ENCODE measurements at places on chromosomes 4 and X.

DNA sequence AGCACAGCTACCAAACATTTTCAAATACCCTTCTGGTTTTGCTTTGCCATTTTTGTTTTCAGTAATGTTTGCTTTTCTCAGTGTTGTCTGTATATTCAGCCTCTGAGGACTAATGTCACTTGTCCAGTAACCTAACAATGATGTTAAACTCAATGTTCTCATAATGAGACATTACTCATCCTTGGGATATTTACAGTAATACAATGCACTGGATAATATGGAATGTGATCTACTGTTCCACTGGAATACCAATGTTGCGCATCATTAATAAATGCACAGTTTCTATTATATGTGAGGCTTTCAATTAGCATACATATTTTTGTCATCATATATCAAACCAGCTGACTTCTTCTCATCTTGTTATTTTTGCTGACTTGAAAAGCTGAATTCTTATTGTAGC lies 259.1 kb downstream of the SH2D1A start:
- DNase-seq, result no peak

GRCh38 chr4:37561803-37562207 lies 124.4 kb downstream of the RELL1 start:
- DNase-seq, result no peak

DNA sequence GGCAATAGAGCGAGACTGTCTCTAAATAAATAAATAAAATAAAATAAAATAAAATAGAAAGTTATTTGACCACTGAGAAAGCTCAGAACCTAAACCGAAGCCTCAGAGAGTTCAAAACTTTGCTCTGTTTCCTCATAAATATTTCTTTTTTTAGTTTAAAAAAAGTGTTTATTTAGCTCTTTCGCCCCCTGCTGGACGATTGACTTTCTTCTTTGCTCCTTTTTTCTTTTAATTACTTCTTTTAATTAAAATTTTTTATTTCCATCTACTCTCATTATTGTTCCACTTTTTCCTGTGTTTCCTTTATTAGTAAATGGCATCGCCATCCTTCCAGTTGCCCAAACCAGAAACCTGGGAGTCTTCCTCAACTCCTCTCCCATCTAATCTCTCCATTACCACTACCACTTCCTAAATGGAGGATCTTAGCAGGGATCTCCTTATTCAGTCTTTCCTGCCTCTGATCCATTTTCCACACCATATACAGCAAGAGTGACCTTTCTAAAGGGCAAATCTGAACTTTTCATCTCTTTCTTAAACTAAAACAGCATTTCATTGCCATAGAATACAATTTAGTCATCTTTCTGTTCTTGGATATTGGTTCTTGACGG lies 728 bp upstream of the IL13RA2 start:
- DNase-seq, result no peak

GRCh38 chr4:87188932-87189331 lies 31.5 kb downstream of the KLHL8 start:
- no peak for DNase-seq
